ENCODE measurements at places on chromosomes 16 and 17.

DNA sequence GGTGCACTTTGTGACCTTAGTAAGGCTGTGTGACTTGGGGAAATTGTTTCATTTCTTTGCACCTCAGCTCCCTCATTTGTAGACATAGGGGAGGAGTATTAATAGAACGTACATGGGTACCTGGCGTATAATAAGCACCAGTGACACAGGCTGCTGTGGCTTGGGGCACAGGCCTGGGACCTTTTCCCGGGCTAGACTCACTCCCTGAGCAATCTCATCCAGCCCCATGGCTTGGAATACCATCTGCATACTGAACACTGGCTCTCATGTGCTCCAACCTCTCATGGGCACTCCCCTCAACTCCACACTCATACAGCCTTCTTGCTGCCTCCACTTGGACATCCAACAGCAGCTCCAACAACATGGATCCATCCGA is 41.0 kb upstream of the MRPS23 start:
- no peak for DNase-seq

- no peak for DNase-seq
Observed at GRCh38 chr16:4218202-4218601, 23.7 kb downstream of the SRL start.

DNA sequence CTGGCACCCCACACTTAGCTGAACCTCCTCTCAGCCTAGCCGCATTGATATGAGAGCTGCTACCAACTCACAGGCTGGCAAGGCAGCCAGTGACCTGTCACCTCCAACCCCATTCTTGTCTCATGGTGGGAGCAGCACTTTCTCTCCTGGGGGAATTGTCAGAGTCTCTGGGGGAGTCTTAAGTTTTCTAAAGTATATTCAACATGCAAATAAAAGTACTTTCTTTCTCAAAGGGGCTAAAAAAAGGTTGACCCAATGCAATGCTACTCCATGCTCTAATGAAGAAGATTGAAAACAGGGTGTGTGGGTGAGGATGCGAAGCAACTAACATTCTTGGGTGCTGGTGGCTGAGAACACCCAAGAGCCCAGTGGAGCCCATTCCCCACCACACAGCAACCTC is 53.1 kb upstream of the SREBF1 start:
- DNase-seq = no peak

DNA sequence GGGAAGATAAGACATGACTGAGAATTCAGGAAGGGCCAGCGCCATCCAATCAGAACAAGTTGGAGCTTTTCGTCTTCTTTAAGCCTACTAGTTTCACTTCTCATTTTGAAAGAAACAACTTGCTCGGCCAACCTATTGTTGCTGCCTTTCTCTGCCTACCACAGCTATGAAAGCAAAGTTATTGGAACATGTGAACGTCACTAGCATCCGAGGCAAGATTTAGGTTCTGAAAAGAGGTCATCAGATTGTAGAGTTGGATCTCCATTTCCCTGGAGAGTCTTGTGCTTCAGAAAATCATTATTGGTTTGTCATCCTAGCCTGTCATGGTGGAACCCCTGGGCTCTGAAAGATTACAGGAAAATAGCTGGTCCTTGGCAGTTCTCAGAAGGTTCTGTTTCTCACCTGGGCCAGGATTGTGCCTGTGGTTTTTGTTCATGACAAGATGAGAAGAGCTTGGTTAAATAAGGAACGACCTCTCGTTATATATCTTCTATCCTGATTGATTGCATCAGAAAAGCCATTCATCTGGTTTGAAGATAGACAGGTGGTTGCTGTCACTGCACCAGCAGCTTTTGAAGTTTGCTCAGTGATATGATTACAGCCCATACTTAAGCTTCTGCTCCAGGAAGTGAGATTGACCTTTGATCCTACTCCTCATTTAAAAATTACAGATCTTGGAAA is 25.3 kb downstream of the CDH13 start:
- no peak for DNase-seq

- no peak for DNase-seq
Observed at GRCh38 chr16:68401871-68402747, 46.2 kb downstream of the SMPD3 start.

DNA sequence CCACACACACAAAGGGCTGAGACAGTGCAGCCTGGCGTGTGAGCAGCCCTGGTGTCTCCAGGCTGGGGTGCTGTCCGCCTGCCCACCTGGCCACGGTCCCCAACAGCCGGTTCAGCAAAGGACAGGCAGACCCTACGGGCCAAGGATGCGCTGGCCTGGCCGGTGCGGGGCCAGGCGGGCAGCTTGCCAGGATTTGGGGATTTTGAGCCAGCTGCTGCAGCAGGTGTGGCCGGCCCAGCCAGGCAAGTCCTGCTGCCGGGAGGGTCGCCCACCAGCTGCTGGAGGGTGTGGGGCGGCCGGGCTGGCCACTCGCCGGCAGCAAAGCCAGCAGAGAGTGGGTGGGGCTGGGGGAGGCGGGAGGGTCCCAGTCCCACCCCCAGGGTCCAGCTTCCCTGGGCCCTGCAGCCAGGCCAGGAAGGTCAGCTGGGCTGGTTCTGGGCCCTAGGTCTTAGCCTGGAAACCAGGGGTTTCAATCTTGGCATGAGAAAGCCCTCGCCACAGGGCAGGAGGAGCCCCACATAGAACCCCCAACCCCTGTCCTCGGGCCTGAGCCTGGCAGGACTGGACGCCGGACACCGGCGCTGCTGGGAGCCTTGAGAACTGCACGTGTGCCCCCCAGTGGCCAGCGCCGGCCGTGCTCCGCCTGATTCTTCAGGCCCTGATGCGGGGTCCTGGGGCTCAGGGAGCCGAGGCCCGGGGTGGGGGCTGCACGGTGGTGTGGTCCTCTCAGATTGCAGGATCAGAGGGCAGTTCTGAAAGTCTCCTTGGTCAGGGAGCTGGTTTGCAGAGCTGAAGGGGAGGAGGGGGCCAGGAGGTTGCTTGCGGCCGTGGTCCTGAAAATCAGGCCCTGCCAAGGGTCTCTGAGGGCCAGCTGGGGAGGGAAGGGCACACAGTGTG is 17.6 kb upstream of the SSTR5 start:
- peak; percentile 21 for DNase-seq

- peak; percentile 95 for DNase-seq
Observed at GRCh38 chr16:20741554-20742285, at the start of gene THUMPD1. TSS of gene THUMPD1 (minus strand) at chr16:20741818. CDS start at chr16:20741739, 79 bp downstream.

DNA sequence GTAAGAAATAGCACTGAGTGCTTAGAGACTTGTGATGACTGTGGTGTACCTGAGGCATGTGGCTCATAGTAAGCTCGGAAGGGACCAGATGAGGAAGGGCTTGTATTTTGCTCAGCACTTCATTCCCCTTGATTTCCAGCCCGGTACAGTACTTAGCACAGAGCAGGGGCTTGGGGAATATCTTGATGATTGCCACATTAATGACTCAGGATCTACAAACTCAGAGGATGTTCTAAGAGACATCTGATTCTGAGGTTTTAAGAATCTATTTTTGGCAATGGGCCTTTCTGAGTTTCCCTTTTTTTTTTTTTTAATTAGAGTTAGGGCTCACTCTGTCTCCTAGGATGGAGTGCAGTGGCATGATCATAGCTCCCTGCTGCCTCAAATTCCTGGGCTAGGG is 9.1 kb downstream of the ASPHD1 start:
- DNase-seq = no peak

DNA sequence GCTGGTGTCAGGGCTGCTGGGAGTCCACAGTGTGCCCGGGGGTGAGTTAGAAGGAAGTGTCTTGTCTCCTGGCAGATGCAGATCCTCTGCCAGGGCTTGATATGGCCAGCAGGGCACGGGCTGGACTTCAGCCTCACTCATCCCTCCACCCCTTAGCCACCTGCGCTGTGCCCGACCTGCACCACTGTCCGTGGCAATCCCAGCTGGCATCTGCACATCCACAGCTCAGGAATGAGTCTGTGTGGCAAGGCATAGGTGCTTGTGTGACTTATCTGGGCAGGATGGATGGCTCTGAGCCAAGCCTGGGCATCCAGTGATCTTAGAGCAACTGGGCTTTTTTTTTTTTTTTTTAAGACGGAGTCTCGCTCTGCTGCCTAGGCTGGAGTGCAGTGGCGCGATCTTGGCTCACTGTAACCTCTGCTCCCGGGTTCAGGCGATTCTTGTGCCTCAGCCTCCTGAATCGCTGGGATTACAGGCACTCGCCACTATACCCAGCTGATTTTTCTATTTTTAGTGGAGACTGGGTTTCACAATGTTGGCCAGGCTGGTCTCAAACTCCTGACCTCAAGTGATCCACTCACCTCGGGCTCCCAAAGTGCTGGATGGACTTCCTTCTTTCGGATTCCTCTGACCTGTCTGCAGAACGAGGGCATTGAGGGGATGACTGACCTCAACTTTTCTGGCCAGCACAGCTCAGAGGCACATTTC is 22.5 kb upstream of the CACNG1 start:
- DNase-seq = no peak

DNA sequence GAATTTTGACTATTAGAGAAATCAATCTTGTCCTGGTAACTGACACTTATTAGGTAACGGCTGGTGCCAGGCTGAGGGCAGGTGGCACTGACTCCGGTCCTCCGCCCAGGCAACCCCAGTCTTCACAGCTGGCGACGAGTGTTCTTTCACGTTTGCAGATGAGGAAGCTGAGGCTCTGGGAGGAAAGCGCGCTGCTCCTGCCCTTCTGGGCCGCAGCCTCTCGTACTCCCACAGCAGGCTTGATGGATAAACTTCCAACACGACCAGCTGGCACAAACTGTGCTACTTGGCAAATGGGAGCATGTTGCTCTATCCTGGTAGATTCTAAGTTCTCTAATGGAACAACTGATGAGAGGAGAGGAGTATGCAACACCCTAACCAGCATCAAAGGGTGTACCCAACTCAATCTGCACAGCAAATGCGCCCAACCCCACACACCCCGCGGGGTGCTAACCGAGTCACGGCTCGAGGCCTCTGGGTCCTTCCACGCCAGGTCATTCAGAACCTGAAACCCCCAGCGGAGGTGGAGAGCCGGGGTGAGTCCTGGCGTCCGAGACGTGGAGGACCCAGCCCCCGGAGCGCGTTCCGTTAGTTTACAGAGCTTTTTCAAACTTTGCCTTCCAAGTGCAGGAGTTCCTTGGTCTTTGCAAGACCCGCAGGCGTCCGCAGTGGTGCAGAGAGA is 477 bp upstream of the SLC47A1 start:
- DNase-seq = no peak

GRCh38 chr17:83194186-83194561 is 114.8 kb downstream of the METRNL start:
- DNase-seq = peak; percentile 67

- DNase-seq = no peak
Observed at GRCh38 chr17:78441271-78441971, 63.0 kb downstream of the PGS1 start.

DNA sequence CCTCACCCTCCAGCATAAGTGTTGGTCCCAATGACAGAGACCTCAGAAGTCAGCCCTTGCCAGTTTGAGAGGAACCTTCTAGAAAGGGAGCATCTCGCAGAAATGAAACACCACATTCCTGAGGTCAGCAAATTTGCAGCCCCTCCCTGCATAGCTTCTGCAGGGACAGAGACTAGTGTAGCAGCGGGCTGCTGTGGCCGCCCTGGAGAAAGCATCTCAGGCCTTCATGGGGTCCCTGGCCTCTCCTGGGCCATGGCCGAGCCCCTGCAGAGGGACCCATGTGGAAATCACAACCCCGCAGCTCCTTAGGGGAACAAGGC is 11.4 kb downstream of the HS3ST6 start:
- no peak for DNase-seq

DNA sequence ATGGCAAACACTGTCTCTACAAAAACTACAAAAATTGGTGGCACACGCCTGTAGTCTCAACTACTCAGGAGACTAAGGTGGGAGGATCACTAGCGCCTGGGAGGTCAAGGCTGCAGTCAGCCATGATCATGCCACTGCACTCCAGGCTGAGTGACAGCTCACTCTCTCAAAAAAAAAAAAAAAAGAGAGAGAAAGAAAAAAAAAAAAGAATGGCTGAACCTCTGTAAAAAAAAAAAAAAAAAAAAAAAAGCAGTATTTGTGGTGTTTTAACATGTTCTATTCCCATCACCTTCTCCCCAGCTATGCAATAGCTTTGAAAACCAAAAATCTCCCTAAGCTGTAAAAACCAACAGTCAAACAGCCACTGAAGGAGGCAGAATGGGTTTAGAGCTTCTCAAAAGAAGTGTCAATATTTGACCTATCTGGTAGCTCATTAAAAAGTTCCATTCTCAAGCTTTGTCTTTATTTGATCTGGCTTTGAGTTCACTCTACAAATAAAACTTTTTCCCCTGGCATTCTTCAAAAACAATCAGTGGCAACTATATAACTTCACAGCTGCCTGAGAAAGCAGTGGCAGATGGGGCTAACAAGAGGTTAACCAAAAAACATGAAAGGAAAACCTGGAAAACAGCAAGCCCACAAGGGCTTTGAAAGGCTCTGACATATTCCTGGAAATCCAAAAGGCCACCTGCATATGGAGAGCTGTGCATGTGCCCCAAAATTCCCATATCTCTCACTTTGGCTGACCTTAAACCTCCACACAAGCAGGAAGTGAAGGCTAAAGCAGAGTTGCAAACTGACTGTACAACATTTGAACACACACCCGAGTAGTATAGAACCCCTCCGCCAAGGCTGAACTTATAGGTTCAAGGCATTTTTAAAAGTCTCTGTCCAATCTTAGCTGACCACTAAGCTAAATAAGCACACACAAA is 36.0 kb downstream of the USP32 start:
- DNase-seq = no peak

GRCh38 chr17:5544115-5544514 is 40.2 kb downstream of the NLRP1 start:
- no peak for DNase-seq

GRCh38 chr17:76151896-76152454 is 10.9 kb upstream of the FOXJ1 start:
- DNase-seq = no peak

DNA sequence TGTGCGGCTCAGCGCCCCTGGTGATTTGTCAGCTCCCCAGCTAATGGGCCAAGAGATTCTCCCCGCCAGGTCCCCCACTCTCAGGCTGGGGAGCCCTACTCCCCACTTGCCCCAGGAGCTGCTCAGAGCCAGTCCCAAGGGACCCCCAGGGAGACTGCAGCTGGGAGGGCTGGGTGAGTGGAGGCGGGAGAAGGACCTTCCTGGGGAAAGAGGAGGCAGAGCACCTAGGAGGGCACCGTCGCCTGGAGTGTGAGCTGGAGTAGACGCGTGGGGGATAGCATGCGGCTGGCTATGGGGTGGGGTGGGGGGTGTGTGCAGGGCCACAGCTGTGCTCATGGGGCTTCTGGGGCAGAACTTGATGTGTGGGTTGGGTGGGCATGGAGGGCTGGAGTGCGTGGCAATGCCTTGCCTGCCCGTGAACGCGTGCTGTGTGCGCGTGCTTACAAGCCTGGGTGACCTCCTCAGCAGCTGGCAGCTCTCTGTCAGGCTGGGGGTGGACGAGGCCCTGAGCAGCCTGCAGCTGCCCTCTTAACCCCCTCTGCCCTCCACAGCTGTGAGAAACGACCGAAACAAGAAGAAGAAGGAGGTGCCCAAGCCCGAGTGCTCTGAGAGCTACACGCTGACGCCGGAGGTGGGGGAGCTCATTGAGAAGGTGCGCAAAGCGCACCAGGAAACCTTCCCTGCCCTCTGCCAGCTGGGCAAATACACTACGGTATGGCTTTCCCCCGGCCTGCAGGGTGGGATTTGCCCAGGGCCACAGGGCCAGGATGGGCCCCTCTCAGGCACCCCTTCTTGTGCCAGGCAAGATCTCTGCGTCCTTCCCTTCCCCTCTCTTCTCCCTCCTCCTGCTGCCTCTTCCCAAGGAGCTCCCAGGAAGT is 12.9 kb downstream of the GJD3 start:
- no peak for DNase-seq
